ENCODE measurements at places on chromosomes 1 and 21. TPM values are rescaled to one million over a fixed set of nuclear protein-coding genes. Genes with fewer than 3 reads are reported as not detected.

Gene ETV3
- total RNA-seq: 41.0 TPM

Gene PRR9
- total RNA-seq: not detected

Gene CSF3R
- total RNA-seq: 10.6 TPM

Gene TNNT2
- 21.3 TPM for total RNA-seq

Gene HPDL
- total RNA-seq: 8.6 TPM

Gene FMO3
- 0.56 TPM for total RNA-seq

Gene LENEP
- total RNA-seq: 0.52 TPM

DNA sequence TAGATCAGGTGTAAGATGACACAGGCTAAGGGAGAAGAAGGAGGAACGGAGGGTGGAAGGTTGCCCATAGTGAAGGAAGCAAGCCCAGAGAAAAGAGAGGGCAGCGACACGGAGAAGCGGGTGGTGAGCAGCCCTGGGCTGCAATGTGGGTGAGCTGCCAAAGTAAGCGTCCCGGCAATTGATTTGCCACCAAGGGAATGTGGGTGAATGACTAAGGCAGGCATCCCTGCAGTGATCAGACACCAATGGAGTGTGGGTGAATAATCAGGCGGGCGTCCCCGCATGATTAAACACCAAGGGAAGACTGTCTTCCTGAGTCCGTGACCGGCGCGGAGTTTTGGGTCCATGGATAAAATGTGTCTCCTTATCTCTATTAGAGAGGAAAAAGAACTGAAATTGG lies 79.6 kb downstream of the UCHL5 start:
- H3K27me3 ChIP-seq: no peaks in the 10 kb centered on the region
- no peak overlapping the region for H3K27ac ChIP-seq
- no peaks in the 10 kb centered on the region for H3K4me1 ChIP-seq
- H3K36me3 ChIP-seq: no peaks in the 10 kb centered on the region
- H3K4me3 ChIP-seq: no peak overlapping the region
- no peak for DNase-seq

- H3K36me3 ChIP-seq: no peaks in the 10 kb centered on the region
- no peak overlapping the region for H3K4me3 ChIP-seq
- no peak overlapping the region for H3K27ac ChIP-seq
- DNase-seq: no peak
- peaks cover 14% of the 10 kb centered on the region for H3K4me1 ChIP-seq
Observed at GRCh38 chr21:44286716-44287632, 1.3 kb downstream of the AIRE start.

DNA sequence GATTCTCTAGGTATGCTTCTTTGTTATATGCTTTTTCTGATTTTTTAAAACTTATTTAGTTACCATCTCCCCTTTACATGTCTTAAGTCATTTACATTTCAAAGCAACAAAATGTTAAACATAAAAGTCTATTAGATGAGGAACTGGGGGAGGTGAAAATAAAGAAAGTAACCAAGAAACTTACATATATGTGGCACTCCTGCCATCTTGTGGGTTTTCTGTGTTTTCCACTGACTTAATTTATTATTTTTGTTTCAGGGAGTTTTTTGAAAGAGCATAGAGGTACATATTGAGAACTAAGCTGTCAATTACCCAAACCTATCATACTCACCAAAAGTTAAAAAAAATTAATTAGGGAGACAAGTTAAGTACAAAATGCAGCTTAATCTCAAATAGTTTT lies 1531.1 kb downstream of the MRPL39 start:
- no peaks in the 10 kb centered on the region for H3K36me3 ChIP-seq
- no peaks in the 10 kb centered on the region for H3K4me1 ChIP-seq
- no peak for DNase-seq
- no peak overlapping the region for H3K27ac ChIP-seq

- no peak overlapping the region for H3K27ac ChIP-seq
- H3K27me3 ChIP-seq: peaks cover 17% of the 10 kb centered on the region
- DNase-seq: no peak
- H3K36me3 ChIP-seq: no peaks in the 10 kb centered on the region
- no peak overlapping the region for H3K4me3 ChIP-seq
Observed at GRCh38 chr1:86758570-86758969, 54.2 kb downstream of the SH3GLB1 start.

DNA sequence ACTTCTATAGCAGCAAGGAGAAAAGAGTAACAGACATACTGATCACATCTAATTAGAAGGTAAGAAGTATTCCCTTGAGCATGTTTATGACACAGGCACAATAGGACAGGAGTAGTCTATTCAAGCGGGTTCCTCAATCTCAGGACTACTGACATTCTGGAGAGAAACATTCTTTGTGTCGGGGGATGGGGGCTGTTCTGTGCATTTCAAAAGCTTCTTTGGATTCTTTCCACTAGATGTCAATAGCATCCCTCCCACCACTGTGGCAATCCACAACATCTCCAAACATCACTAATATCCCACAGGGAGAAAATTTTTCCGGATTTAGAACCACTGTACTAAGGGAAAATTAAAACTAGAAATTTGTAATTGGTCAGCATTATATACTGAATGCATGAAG lies 56.9 kb downstream of the ADAMTS5 start:
- H3K4me1 ChIP-seq: peaks cover 19% of the 10 kb centered on the region
- H3K27ac ChIP-seq: no peak overlapping the region

GRCh38 chr1:159678939-159679338 lies 35.5 kb downstream of the CRP start:
- H3K36me3 ChIP-seq: no peaks in the 10 kb centered on the region
- DNase-seq: no peak
- no peaks in the 10 kb centered on the region for H3K27me3 ChIP-seq
